Stimulated activated CD4-positive, alpha-beta T cell treated with anti-CD3 and anti-CD28 coated beads, TNF-alpha, amount 100 ng/mL, for 24 hours (primary cell): ENCODE measurements at places on chromosomes 3 and 15.

GRCh38 chr3:118180853-118181252, 853.8 kb downstream of the IGSF11 start:
- DNase-seq, result no peak

DNA sequence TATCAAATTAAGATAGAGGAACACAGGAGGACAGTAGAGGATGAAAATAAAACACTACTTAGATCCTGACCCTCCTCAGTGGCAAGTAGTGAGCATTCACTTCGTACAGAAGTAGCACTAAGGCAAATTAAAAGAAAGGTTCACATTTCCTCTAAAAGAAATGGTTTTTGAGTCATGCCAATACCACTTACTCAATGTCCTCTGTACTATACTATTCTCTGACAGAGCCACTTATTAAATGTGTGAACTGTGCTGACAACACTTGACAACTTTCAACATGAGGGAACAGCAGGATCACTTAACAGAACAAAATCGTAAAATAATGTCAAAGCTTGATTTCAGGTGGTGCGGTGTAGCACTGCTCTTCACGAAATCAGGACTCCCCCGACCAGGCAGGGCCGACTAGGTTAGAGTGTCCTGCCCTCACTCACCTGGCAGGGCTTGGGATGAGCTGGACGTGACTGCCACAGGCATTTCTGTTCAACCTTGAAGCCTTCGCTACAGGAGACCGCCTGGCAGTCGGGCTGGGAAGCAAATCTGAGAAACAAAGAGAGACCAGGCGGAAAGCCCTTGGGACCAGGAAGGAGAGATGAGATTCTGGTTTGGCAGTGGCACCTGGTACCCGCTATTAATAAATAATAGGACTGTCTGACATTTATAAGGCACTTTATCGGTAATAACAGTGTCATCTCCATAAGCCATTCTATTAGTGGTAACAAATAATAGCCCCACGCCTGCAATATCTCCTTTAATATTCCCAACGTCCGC, 611 bp upstream of the SLC27A2 start:
- DNase-seq, result no peak

DNA sequence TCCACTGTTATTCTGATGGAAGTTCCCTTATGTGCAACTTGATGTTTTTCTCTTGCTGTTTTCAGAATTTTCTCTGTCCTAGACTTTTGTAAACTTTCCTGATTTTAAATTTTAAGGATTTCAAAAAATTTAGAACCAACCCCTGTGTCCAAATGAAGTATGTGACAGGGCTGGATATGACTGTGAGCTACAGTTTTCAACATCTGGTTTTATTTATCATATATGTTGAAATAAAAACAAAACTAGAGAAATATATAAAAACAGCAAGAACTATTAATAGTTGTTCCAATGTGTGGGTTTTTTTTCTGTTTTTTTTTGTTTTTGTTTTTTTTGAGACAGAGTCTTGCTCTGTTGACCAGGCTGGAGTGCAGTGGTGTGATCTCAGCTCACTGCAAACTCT, 47.4 kb upstream of the PSMD6 start:
- DNase-seq, result no peak

DNA sequence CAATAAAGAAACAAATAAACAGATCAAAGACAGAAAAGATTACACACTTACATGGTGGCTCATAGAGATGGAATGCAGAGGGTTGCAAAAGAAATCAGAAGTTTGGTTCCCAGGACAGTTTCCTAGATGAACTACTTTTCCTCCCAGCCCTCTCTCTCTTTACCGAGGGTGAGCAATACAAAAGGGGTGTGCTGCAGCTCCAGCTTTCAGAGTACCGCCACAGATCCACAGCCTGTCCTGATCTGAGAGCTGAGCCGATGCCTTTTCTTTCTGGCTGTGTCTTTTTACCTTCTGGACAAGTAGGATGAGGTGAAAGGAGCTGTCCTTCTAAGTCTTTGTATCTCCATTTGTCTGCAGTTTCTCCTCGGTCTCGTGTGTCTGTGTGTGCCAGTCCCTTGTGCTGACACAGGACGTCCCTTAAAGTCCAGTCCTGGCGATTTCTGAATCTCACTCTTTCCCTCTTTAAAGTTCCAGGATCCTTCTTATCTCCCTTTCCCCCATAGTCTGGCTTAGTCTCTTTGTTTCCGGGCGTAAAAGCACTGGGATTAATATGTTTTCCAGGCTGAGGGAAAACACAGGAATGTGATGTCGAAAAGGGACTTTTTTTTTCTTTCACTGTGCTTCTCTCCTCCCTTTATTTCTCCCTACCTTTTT, 540 bp downstream of the CCDC80 start:
- DNase-seq, result no peak

DNA sequence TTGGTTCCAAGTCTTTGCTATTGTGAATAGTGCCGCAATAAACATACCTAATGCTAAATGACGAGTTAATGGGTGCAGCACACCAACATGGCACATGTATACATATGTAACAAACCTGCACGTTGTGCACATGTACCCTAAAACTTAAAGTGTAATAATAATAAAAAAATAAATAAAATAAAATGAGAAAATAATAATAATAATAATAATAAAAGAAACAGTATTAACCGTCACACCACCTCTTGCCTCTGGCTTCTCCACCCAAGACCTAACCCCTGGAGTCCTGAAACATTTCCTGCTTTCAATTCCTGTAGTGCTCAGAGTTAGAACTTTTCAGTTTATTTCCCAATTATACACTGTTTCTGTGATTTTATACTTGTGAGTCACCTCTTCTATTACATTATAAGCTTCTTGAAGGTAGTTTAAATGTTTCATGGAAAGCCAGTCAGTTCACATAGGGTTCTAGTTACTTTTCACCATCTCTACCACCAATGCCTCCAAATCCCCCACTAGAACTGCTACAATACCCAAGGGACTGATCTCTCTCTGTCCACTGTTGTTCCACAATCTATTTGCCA, 18.4 kb upstream of the GHSR start:
- no peak for DNase-seq

GRCh38 chr3:27914199-27914598, 192.1 kb upstream of the EOMES start:
- DNase-seq, result no peak

DNA sequence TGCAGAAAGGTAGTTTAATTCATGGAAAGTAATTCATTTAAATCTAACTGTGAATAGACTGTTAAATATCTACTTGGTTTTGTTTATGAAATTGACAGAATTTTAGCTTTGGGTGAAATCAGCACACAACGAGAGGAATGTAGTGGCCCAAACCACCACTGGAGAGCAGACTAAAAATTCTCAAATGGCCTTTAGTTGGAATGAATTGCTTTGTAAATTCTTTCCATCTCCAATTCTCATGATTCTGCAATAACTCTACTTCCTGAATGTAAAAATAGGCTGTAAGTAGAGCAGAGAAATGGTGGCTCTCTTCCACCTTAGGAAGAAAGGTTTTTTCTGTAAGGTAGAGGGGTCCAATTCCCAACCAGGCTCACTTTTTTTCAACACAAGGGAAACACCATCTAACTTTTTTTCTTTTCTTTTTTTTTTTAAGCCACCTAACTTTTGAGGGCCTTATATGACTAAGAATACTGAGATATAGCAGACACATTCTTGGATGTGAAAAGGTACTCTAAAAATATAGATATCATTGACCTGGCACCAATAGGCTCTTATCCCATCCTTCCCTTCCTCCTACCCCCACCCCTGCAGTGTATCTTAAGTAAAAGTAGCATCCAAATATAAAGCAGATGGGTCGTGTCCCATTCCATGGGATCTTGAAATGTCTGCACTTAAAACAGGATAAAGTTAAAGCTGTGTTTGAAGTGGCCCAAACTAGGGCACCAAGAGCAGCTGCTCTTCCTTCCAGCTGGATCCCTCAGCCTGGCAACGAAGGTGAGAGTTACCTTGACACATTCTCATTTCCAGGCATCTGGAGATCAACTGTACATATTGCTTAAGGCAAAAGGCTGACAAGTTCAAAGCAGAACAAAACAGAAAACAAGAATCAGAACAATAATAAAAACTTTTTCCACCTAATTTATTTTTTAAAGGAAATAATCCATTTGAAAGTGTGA, 194.1 kb downstream of the TPRG1 start:
- DNase-seq, result no peak

- DNase-seq, result no peak
Observed at GRCh38 chr15:90986790-90987507, 7.4 kb downstream of the PRC1 start.
